ENCODE measurements at places on chromosomes 2 and 18.
A peak's percentile ranks its signal among the peaks of the same experiment; 100 is the strongest.

GRCh38 chr2:145137211-145137610 is 617.3 kb upstream of the ZEB2 start:
- no peak for DNase-seq

DNA sequence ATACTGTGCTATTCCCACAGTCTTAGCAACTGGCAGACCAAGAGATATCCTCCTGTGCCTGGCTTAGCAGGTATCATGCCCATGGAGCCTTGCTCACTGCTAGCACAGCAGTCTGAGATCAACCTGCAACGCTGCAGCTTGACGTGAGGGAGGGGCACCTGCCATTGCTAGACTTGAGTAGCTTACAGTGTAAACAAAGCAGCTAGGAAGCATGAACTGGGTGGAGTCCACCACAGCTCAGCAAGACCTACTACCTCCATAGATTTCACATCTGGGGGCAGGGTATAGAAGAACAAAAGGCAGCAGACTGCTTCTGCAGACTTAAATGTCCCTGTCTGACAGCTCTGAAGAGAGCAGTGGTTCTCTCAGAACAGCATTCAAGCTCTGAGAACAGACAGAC is 74.8 kb downstream of the AKAIN1 start:
- DNase-seq = no peak

DNA sequence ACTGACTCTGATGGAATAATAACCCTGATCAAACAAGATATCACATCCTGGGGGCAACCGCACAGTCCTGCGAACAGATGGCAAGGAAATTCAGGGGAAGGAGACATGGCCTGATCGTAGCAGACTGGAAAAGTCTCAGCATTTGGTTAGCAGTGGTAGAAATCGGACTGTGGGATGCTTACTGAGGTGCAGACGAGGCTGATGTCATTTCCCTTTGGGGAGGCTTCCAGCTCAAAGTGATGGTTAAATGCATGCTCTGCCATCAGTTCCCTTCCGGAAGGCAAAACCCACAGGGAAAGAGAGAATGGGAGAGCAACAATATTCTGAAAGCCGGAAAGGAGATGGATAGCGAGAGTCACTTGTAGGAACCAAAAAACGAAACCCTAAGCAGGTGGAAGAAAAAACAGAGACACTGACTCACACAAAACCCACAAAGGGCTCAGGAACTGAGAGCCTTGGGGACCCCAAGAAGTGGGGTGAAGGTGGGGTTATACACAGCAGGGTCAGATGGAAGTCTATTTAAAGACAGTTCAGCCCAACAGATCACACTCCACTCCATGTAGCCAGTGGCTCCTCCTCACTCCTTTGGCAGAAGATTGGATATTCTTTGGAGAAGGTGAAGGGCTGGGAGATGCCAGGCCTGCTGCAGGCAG is 93.1 kb downstream of the INPP5D start:
- no peak for DNase-seq

GRCh38 chr2:118325321-118325955 is 237.2 kb downstream of the INSIG2 start:
- DNase-seq = no peak

GRCh38 chr2:46983065-46983801 is 67.6 kb upstream of the MCFD2 start:
- DNase-seq = no peak

DNA sequence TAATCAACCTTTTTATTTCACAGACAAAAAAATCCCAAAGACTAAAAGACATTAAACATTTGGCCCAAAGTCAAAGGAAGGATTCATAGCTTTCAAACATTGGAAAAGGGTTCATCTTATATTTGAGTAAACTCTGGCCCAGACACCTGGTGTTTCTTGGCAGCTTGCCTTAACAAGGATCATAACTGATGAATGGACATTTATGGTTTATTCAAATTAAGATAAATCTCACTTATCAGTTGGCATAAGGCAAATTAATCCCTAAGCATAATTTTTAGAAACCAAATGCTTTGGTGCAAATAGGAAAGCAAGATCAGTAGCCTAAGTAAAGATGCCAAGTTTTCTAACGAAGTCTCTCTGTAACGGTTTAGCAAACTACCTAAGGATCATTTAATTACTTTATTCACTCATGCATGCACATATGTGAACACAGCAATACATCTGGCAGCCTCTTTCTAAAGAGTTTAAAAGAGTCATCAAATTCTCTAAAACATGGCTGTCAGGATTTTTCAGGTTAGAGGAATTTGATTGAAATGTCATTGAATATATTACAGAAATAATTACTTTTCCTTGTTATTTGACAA is 323.4 kb upstream of the RBMS1 start:
- DNase-seq = no peak

DNA sequence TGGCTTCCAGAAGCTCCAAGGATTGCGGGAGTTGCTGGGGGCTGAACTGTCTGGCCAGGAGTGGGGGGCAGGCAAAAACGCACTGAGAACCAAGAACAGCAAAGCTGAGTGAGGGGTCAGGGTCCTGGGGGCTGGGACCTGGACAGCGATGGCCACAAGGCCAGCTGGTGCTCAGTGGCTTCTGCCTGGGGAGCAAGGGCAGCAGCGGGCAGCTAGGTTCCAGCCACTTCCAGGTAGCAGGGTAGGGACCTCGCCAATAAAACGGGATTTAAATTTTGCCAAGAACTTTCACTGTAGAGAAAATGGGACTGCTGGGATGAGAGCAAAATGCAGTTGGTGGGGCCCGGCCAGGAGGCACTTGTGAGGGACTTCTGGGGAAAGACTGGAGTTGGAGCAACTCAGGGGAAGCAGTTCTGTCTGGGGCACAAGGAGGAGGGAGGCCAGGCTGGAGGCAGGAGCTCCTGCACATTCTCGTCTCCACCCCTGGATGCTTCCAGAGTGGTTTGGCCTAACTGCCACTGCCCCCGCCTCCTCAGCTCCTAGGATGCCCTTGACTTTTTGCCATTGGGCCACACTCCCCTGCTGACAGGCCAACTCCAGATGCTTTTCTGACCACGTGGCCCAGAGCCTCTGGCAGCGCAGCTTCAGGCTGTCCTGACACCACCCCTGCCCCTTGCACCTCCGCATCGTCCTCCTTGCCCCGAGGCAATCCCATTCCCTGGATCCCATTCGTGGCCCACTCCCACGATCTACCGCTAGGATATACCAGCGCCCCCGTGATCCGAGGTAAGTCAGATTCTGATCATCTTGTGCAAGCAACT is 5.5 kb upstream of the CCDC74A start:
- DNase-seq = peak; percentile 18

DNA sequence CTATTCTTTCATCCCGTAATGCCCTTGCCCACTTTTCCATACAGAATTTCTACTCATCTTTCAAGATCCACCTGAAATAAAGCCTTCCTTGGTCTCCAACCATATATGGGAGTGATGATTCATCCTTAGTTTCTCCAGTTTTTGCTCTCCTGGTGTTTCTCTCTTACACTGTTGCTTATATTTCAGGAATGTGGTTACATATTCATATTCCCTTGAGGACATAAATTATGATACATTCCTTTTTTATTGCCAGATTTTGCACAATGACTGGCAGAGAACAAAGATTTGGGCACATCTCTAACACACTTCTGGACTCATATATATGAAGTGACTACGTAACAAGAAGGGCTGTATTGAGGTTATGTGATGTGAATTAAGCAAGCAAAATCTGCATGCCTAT is 1573.4 kb upstream of the NXPH2 start:
- DNase-seq = no peak

GRCh38 chr18:55013086-55013485 is 53.8 kb upstream of the CCDC68 start:
- DNase-seq = no peak

- DNase-seq = no peak
Measured at GRCh38 chr2:79952616-79953015, 351.9 kb downstream of the LRRTM1 start.

DNA sequence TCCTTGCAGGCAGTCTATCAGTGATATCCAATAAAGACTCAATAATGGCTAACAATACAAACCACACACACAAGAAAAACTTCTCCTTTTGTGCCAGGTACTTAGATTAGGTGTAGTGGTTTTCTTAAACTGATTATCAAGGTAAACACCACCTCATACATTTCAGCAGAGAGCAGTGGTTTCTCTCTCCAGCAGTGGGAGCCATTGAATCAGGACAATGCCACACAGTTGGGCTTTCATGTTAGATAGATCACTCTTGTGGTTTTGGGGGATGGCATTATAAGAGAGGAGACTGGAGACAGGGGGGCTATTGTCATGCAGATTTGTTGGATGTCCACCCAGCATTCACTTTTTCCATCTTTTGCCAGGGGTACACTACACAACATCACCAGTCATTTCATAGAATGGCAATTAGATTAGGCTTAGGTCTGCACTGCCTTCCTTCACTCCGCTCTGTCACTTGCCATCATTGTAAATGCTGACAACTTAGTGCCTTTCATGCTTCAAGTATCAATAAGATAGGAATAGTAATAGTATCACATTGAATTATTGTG is 13.6 kb upstream of the IRS1 start:
- no peak for DNase-seq

DNA sequence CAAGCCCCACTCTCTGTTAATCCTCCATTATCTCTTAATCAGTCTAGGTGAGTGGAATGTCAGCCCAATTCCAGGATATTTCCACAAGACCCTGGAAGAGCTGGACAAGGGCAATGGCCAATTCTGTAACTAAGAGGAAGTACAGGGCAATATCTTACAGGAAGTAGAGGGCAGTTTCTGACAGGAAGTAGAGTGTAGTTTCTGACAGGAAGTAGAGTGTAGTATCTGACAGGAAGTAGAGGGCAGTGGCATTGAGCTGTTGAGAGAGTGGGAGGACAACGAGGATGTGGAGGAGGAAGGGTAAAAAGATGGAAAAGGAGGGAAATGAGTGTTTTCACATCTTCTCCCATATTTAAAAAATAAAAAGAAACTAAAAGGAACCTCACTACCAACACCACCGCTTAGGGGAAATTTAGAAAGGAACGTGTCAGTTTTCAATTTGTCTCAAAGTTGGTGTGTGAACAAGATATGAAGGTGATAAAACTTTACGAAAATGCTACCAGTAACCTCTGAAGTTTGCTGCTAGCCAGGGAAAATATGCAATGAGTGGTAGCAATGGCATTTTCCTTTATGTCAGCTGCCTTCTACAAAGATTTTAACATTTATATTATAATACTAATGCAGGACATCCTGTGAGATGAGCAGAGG is 430.9 kb upstream of the HNRNPA3 start:
- no peak for DNase-seq

GRCh38 chr18:22169889-22170420 is 566 bp downstream of the GATA6 start:
- DNase-seq = no peak

All from iPS DF 6.9 (cell line).